Heart right ventricle (tissue), 16 donors: ENCODE measurements at places on chromosomes 7 and 10. TPM values are rescaled to one million over a fixed set of nuclear protein-coding genes. Genes with fewer than 3 reads are reported as not detected.
A peak's percentile ranks its signal among the peaks of the same experiment; 100 is the strongest.

GRCh38 chr10:19961076-19962053, 145.1 kb downstream of the PLXDC2 start:
- DNase-seq = no peak

The ZNF503 gene
- polyA plus RNA-seq = 5.2 TPM

- no peak for DNase-seq
These were observed 96.8 kb downstream of the COL28A1 start for GRCh38 chr7:7438851-7439250.

GRCh38 chr10:71244431-71245419, 32.4 kb downstream of the UNC5B start:
- DNase-seq = peak; percentile 72

GRCh38 chr7:27842094-27842692, 102.2 kb downstream of the TAX1BP1 start:
- DNase-seq = no peak
